Caco-2 (cell line): ENCODE measurements at places on chromosomes 13 and 19.
A peak's percentile ranks its signal among the peaks of the same experiment; 100 is the strongest.

GRCh38 chr13:110910013-110910890 is 4.6 kb downstream of the ANKRD10 start:
- no peak for DNase-seq
- H3K27me3 ChIP-seq = no peaks in the 10 kb centered on the region
- peak overlapping the region; percentile 39 for H3K27ac ChIP-seq
- peaks cover 23% of the 10 kb centered on the region; the same call in 1 of the 2 replicates for H3K4me1 ChIP-seq
- peaks cover 5% of the 10 kb centered on the region; the same call in 1 of the 2 replicates for H3K36me3 ChIP-seq

GRCh38 chr13:99506634-99507033 is 5.4 kb downstream of the TM9SF2 start:
- H3K27me3 ChIP-seq = no peaks in the 10 kb centered on the region
- H3K4me1 ChIP-seq = 0 out of 2 replicates have a peak, but pooled peaks cover 8% of the 10 kb centered on the region
- no peak for DNase-seq
- peaks cover 5% of the 10 kb centered on the region for H3K36me3 ChIP-seq
- H3K27ac ChIP-seq = no peak overlapping the region

DNA sequence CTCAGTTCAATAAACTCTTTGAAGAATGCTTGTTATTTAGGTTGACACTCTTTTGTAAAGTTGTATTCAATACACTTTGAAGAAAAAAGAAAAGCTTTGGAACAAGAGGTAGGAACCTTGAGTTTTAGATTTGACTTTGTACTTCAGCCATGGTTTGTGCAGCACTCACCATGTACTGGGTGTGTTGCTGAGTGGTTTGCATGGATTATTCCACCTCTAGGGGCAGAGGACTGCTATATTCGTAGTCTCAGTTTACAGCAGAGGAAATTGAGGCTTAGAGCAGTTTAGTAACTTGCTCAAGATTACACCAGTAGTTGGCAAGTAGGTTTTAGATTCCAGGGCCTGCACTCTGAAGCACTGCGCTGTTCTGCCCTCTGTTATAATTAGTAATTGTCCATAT is 68.8 kb downstream of the DNAJC3 start:
- no peaks in the 10 kb centered on the region for H3K27me3 ChIP-seq
- DNase-seq = no peak
- no peak overlapping the region for H3K4me3 ChIP-seq
- H3K27ac ChIP-seq = no peak overlapping the region
- H3K4me1 ChIP-seq = peaks cover 28% of the 10 kb centered on the region

GRCh38 chr13:66661336-66661735 is 568.8 kb downstream of the PCDH9 start:
- no peaks in the 10 kb centered on the region for H3K4me1 ChIP-seq
- no peaks in the 10 kb centered on the region for H3K27me3 ChIP-seq
- no peaks in the 10 kb centered on the region for H3K36me3 ChIP-seq
- no peak for DNase-seq
- no peak overlapping the region for H3K27ac ChIP-seq

DNA sequence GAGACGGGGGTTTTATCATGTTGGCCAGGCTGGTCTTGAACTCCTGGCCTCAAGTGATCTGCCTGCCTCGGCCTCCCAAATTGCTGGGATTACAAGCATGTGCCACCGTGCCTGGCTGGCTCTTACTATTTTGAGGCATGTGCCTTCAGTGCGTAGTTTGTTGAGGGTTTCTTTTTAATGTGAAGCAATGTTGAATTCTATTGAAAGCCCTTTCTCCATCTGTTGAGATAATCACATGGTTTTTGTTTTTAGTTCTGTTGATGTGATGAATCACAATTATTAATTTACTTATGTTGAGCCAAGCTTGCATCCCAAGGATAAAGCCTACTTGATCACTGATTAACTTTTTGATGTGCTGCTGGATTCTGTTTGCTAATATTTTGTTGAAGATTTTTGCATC is 290.9 kb downstream of the KCNRG start:
- no peaks in the 10 kb centered on the region for H3K27me3 ChIP-seq
- no peaks in the 10 kb centered on the region for H3K4me1 ChIP-seq
- H3K36me3 ChIP-seq = no peaks in the 10 kb centered on the region
- no peak for DNase-seq
- no peak overlapping the region for H3K27ac ChIP-seq
- H3K4me3 ChIP-seq = no peak overlapping the region

- no peaks in the 10 kb centered on the region for H3K4me1 ChIP-seq
- no peaks in the 10 kb centered on the region for H3K27me3 ChIP-seq
- no peak overlapping the region for H3K4me3 ChIP-seq
- no peaks in the 10 kb centered on the region for H3K36me3 ChIP-seq
- DNase-seq = no peak
These were observed 17.9 kb upstream of the LYPD3 start for GRCh38 chr19:43483281-43483680.

DNA sequence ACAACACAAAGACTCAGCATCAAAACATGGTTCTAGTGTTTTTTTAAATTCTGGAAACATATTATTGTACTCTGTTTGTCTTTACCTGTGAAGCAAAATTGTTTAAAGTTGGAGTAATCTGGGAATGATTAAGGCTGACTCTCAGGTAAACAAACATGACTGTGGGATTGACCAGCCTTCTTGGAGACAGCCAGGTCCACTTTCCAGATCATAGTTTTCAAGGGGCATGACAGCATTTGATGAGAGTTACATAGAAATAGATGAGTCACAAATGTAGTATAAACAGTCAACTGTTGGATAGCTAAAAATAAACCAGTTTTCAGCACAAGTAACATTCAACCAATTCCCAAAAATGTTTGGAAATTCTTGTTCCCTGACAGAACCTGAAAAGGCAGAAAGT is 1680.9 kb downstream of the OLFM4 start:
- H3K27ac ChIP-seq = no peak overlapping the region
- no peaks in the 10 kb centered on the region for H3K4me1 ChIP-seq
- no peaks in the 10 kb centered on the region for H3K36me3 ChIP-seq
- no peak overlapping the region for H3K4me3 ChIP-seq
- no peak for DNase-seq
- H3K27me3 ChIP-seq = no peaks in the 10 kb centered on the region

- peaks cover 8% of the 10 kb centered on the region for H3K4me1 ChIP-seq
- no peak overlapping the region for H3K4me3 ChIP-seq
- H3K27me3 ChIP-seq = no peaks in the 10 kb centered on the region
- H3K36me3 ChIP-seq = no peaks in the 10 kb centered on the region
- no peak overlapping the region for H3K27ac ChIP-seq
These were observed 5.4 kb upstream of the NTN5 start for GRCh38 chr19:48678201-48678600.

DNA sequence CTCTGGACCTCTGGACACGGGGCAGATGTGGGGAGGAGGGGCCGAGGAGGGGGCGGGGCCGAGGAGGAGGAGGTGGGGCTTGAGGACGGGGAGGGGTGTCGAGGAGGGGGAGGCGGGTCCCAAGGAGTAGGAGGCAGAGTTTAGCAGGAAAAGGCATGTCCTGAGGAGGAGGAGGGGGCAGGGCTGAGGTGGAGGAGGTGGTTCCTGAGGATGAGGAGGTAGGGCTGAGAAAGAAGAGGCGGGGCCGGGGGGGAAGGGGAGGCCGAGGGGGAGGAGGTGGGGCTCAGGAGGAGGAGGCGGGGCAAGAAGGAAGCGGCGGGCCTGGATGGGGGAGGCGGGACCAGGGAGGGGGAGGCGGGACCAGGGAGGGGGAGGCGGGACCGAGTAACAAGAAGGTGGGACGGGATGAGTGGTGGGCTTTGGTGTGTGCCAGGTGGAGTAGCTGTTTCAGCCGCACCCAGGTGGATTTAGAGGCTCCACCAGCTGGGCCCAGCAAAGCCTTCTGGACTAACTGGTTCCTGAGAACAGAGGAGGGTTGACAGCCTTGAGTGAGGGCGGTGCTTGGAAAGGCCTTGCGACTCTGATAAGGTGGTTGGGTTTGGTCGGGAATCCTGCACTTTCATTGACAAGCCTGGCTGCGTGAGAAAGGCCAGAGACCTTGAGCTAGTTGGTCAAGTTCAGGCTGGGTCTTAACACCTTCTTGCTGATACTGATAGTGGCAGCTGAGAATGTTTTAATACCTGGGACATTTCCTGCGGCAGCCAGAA is 7.7 kb downstream of the TECR start:
- no peaks in the 10 kb centered on the region for H3K27me3 ChIP-seq
- no peak overlapping the region for H3K4me3 ChIP-seq
- H3K27ac ChIP-seq = peak overlapping the region; percentile 70
- peaks cover 10% of the 10 kb centered on the region for H3K4me1 ChIP-seq
- DNase-seq = peak; percentile 96

- no peak for DNase-seq
- H3K27ac ChIP-seq = no peak overlapping the region
- no peaks in the 10 kb centered on the region for H3K27me3 ChIP-seq
- peak overlapping the region; percentile 40 for H3K4me3 ChIP-seq
- peaks cover 6% of the 10 kb centered on the region; the same call in 1 of the 2 replicates for H3K4me1 ChIP-seq
These were observed 29.0 kb downstream of the GPX4 start for GRCh38 chr19:1132552-1133383.

GRCh38 chr13:83881917-83882605 is at the start of gene SLITRK1:
Gene SLITRK1, minus strand, starts transcription at chr13:83882474. Its CDS starts 967 bp downstream, at chr13:83881507.
- H3K27me3 ChIP-seq = no peaks in the 10 kb centered on the region
- H3K36me3 ChIP-seq = no peaks in the 10 kb centered on the region
- no peaks in the 10 kb centered on the region for H3K4me1 ChIP-seq
- no peak within 1 kb of the TSS for H3K27ac ChIP-seq
- H3K4me3 ChIP-seq = no peak within 1 kb of the TSS

DNA sequence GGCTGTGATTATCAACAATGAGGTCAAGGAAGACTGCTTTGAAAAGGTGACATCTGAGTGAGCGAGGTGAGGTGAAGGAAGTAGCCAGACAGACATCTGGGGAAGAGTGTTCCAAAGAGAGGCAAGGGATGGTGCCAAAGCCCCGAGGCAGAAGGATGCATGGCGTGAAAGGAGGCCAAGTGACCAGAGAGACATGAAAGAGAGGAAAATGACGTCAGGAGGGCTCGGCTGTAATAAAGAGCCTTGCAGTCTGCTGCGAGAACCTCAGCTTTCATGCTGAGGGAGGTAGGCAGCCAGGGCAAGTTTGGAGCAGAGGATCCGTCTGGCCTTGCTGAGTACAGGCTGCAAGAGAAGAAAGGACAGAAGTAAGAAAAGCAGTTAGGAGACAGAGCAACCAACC is 50.8 kb downstream of the FOXO1 start:
- no peak overlapping the region for H3K4me3 ChIP-seq
- no peaks in the 10 kb centered on the region; the same call in 1 of the 2 replicates for H3K36me3 ChIP-seq
- H3K27ac ChIP-seq = no peak overlapping the region
- H3K4me1 ChIP-seq = peaks cover 7% of the 10 kb centered on the region
- no peaks in the 10 kb centered on the region for H3K27me3 ChIP-seq

GRCh38 chr19:42111384-42111783 is 20.9 kb downstream of the POU2F2 start:
- H3K4me3 ChIP-seq = no peak overlapping the region
- H3K27me3 ChIP-seq = no peaks in the 10 kb centered on the region

DNA sequence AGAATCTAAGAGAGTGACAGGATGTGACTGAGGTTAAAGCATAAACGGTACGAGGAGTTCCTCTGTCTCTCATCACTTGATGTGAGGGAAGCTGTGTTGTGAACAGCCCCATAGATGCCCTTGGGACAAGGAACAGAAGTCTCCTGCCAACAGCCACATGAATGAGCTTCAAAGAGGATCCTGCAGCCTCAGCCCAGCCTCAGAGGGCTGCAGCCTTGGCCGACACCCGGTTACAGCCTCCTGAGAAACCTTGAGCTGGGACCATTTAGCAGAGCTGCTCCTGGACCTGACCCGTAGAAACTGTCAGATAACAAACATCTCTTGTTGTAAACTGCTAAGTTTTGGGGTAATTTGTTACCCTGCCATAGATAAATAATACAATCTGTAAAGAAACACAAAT is 54.2 kb downstream of the CCNE1 start:
- H3K27ac ChIP-seq = no peak overlapping the region
- H3K4me3 ChIP-seq = no peak overlapping the region
- DNase-seq = no peak
- H3K36me3 ChIP-seq = no peaks in the 10 kb centered on the region; the same call in 1 of the 2 replicates
- peaks cover 1% of the 10 kb centered on the region for H3K4me1 ChIP-seq
- no peaks in the 10 kb centered on the region for H3K27me3 ChIP-seq

DNA sequence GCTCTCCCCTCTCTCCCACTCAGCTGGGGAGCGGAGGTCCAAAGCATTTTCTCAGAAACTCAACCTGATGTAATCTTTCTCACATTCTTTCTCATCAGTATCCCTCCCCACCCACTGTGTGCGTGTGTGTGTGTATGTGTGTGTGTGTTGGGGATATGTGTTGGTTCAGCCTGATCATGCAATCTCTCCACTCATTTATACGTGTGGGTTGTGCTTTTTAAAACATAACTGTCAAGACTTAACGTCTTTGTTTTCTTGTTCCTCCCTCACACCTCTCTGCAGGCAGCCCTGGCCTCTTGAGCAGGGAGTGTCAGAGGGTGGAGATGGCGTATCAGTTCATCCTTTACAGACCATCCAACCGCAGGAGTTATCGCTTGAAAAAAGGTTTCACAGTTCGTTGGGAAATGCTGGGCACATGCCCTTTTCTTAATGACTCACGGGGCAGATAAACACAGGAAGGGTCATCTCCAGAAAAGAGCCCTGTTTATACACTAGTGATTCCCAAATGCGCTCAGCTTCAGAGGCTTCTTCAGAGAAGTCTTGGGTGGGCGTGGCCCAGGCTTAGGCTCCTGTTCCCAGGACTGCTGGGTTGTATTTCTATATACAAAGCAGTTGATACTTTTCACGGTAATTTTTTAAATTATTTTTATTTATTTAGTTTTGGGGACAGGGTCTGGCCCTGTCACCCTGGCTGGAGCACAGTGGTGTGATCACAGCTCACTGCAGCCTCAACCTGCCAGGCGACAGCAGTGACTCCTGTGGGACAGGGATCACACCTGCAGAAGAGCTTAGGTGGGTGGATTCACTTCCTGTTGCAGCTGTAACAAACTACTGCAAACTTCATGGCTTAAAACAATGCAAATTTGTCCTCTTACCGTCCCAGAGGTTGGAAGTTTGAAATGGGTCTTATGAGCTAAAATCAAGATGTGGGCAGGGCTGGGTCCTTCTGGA is 60.3 kb downstream of the CCDC70 start:
- DNase-seq = no peak
- H3K4me3 ChIP-seq = no peak overlapping the region
- H3K36me3 ChIP-seq = no peaks in the 10 kb centered on the region
- H3K27ac ChIP-seq = no peak overlapping the region
- H3K4me1 ChIP-seq = no peaks in the 10 kb centered on the region
- no peaks in the 10 kb centered on the region for H3K27me3 ChIP-seq

DNA sequence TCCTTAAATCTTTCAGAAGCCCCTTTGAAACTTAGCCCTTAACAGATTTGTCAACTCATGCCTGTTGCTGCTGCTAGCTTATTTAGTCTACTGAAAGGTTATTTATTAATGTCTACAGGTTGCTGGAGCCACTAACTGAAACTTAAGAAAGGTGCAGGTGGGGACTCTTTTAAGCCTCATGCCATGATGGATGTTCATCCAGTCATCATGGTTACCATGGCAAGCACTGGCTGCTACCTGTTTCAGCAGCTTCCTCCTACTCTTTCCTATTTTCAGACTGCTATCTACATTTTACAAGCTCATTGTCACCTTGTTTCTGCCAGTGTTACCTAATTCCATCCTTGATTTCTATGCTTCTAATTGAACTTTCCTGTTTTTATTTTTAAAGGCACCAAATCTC is 27.1 kb downstream of the DGKH start:
- DNase-seq = no peak
- H3K4me1 ChIP-seq = no peaks in the 10 kb centered on the region
- H3K27ac ChIP-seq = no peak overlapping the region
- no peaks in the 10 kb centered on the region for H3K27me3 ChIP-seq
- no peaks in the 10 kb centered on the region for H3K36me3 ChIP-seq
